ENCODE measurements at places on chromosomes 5 and 9.
A peak's percentile ranks its signal among the peaks of the same experiment; 100 is the strongest.

DNA sequence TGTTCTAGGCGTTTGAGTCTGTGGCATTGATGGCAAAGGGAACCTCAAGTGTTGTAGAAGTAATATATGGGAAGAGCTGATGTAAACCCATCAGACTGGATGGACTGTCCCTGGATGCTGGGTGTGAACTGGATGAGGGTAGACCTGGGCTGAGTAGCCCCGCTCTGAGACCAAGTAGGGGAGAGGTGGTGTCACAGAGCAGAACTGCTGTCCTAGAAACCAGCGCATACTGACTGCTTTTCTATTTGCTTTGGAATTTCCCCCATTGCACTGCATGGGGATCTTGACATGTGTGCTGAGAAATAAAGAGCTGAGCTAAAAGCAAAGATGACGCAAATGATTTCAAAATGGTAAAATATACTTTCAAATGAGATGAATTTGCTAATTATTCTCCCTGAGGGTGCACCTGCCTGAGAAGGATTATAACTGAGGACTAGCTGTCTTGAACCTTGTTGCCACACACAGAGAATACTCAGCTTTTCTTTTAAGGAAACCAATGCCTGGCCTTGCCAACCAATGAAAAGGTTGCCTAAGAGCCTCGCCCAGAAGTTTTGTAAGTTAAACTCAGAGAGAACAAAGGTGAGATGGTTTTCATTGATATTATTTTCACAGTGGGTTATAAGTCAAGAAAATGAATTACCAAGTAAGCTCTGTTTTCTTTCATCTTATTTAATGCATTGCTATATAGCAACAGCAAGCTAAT is 44.8 kb downstream of the NIM1K start:
- DNase-seq: no peak

GRCh38 chr9:130998597-130999244 is 10.3 kb upstream of the LAMC3 start:
- no peak for DNase-seq

- DNase-seq: no peak
These were observed 28.6 kb downstream of the IER5L start for GRCh38 chr9:129149442-129149841.

DNA sequence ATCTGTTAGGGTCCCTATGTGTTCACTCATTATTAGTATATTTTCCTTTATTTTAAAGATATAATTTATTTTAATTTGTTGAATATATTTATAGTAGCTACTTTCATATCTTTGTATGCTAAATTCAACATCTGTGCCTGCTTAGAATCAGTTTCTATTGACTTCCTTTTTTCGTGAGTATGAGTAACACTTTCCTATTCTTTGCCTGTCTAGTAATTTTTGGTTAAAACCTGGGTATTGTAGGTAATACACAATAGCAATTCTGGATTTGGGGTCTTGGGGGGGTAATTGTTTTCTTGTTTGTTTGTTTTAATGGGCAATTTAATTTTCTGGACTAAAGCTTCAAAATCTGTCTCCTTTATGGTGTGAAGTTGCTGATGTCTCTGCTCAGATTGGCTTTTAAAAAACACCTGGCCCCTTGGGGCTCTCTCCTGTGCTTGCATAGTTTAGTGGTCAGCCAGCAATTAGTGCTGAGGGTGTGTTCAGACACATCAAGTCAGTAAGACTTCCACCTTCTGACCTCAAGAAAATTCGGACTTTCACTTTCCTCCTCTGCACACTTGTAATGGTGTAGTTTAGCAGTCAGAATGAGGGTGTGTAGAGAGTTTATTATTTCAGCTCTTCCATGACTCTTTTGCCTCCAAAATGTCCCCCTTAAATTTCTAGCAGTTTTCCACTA is 124.4 kb upstream of the MAP1B start:
- DNase-seq: no peak

GRCh38 chr9:26773056-26773455 is 119.5 kb downstream of the CAAP1 start:
- DNase-seq: no peak

DNA sequence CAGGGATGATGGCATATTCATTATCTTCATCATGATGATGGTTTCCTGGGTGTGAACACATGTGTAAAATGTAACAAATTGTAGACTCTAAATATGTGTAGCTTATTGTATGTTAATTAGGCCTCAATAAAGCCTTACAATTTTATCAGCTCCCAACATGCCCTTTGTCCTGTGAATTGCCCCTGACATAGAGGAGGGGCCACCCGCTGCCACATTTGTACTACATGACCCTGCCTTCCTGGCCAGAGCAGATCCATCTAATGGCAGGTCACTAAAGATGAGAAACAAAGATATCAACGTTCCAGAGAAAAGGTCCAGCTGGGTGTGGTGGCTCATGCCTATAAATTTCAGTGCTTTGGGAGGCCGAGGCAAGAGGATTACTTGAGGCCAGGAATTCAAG is 117.2 kb downstream of the CAAP1 start:
- no peak for DNase-seq

- DNase-seq: peak; percentile 29
These were observed 604.1 kb upstream of the TLE4 start for GRCh38 chr9:78967596-78968217.

DNA sequence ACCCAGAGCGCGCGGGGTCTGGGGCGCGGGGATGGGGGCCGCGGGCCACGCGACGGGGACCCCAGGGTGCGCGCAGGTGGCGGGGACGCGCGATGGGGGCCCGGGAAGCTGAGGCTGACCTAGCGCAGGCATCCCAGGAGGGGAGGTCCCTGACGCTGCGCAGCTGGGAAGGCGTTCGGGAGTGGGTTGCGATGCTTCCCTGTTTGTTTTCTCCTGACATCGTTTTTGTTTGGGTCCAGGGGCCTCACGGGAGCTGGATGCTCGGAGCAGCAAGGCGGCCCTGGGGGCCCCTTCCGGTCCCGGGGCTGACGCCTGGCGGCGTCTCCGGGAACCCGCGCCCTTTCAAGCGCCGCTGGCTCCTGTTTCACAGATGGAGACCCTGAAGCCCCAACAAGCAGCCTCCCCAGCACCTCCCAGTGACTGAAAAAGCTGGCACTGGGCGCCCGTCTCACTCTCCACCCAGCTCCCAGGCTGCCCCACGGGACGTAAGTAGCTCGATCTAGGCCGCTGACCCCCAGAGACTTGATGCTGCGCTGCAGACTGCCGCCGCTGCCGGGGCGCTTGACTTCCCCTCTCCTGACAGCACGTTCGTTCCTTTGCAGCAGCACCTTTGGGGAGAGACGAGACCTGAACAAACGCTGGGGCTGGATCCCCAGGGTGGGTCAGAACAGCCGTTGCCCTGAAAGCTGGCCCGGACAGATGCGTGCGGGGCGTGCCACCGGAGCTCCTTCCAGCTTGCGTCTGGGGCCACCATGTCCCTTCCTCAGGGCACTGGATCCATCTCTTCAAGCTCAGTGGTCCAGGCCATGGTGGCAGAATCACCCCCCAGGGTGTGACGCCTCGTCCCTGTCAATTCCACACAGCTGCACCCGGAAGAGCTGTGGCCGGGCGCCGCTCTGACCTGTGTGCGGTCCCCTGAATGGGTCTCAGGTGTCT is 593 bp downstream of the BRD3OS start:
- peak; percentile 17 for DNase-seq

- DNase-seq: peak; percentile 17
These were observed 1078.3 kb upstream of the SEMA6A start for GRCh38 chr5:117652958-117653280.

GRCh38 chr9:2023532-2023931 is 8.4 kb downstream of the SMARCA2 start:
- no peak for DNase-seq

DNA sequence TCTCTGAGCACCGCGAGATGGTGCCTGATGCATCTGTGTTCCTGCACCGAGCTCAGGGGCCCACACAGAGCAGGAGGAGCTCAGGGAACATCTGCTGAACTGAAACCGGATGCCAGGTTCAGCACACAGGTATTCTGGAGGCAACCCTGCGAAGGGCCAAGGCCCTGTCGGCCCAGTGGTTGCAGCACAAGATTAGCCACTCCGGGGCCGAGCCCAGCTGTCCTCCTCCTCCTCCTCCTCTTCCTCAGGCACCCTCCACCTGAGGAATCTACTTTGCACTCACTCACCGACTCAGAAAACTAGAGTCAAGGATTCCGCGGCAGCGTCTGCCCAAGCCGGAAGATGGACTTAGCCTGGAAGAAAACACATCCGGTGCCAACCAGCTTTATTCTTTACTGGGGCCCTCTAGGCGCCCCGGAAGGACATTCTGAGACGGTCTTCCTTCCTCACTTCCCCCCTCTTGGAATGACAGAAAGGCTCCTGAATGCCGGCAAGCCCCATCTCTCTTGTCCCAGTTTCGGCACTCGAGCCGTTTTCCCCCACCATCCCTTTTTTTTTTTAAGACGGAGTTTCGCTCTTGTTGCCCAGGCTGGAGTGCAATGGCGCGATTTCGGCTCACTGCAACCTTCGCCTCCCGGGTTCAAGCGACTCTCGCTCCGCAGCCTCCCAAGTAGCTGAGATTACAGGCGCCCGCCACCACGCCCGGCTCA is at the start of gene ZBTB6:
Gene ZBTB6 (minus strand): TSS at position 360 of the 710 bp plus-strand sequence. CDS start 1,251 bp downstream, outside the sequence.
- peak; percentile 88 for DNase-seq

DNA sequence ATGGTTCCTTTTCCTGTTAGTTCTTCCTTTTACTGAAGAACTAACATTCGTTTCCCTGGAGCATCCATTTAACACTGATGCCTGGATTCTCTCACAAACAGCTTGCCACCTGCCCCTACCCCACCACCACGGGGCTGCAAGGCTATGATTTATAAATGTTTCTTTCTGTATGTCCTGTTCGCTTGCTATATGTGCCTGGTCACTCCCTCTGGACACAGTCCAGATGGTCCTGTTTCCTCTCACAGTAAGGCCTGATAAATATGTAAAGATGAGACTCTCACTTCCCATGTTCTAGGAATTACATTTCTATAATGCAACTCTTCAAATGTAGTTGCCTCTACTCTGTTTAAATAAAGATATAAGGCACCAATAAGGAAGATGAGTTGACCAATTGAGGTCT is 146.4 kb upstream of the SHB start:
- DNase-seq: no peak

GRCh38 chr9:80720579-80720978 is 968.8 kb downstream of the TLE1 start:
- DNase-seq: no peak

DNA sequence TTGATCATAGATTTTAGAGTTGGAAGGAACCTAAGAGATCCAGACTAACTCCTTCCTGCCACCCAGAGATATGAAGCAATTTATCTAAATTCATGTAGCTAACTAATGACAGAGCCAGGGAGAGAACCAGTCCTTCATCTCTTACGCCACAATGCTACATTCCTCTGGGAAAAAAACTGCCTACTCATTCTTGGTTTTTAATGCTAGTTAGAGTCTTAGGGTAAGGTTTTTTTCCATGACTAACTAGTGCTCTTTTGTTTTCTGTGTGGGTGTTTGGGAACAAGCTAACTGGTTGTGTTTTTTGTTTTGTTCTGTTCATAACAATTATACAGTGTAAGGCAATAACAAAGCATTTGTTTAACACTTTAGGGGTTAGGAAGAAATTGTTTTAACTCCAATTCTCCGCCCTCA is 52.4 kb downstream of the SLC44A1 start:
- DNase-seq: peak; percentile 95

DNA sequence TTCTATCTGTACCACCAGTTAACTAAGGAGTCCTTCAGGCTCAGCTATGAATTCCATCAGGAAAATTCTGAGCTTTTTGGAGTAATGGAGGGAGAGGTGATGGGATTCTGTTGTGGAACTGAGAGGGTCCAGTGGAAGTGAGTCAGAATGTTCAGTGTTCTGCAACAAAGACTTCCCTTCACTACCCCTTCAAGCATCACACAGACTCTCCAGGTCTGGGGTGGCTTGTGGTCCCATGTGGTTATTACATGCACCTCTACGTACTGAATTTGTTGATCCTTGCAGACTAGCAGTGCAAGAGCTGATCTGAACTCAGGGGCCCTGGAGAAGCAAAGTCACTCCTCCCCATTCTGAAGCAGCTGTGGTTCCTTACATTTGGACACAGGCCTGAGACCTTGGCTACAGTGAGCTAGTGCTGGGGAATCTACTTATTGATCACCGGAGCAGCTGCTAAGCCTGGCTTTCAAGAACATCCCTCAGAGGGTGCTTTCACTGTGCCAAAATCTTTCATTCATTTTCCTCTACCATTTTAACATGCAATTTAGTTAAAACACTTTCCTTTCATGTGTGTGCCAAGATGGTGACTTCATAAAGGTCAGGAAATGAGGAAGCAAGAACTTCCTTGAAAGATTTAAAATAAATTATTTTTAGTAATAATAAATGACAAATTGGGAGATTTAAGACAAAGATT is 75.0 kb upstream of the TNC start:
- DNase-seq: peak; percentile 56

GRCh38 chr9:35990155-35990554 is 32.2 kb upstream of the OR2S2 start:
- DNase-seq: no peak

DNA sequence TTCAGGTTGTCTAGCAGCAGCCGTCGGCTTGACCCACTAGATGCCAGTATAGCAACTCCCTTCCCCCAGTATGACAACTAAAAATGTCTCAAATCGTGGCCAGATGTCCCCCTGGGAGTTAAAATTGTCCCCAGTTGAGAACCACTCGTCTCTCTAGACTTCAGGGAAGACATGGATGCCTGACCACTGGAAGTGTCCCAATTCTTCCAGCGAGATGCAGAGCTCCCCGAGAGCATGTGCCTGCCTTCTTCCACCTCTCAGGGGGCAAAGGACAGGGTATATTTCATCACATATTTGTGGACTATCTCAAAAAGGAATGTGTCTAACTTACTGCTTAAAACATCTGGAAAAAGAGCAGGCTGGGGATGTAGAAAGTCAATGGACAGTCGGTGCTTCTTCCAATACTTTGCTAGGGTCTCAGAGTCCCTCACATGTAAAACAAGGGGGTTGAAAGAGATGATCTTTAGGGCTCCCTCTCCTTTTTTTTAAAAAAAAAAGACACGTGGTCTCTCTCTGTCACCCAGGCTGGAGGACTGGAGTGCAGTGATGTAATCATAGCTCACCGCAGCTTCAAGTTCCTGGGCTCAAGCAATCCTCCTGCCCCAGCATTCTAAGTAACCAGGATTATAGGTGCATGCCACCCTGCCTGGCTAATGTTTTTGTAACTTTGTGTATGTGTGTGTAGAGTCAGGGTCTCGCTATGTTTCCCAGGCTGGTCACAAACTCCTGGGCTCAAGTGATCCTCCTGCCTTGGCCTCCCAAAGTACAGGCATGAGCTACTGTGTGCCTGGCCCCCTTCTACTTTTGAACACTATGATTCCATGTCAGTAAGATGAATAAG is 190.6 kb downstream of the DAB2IP start:
- DNase-seq: peak; percentile 32

- no peak for DNase-seq
These were observed 12.5 kb downstream of the MRPS27 start for GRCh38 chr5:72307573-72307967.

DNA sequence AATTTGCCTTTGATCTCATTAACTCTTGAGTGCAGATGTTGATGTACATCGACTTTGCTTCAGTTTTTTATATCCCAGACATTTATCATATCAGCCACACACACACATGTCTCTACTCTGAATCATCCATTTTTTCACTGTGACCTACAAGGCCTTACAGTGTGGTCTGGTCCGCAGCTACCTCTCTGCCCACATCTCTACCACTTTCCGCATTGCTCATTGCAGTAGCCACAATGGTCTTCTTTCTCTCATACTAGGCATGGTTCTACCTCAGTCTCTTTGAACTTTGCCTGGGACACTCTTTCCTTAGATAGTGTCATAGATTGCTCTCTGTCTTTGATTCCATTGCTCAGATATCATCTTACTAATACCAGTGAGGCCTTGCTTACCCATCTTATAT is 87.9 kb upstream of the FSD1L start:
- peak; percentile 59 for DNase-seq

All from fibroblast of upper back skin (primary cell).